ENCODE measurements at places on chromosomes 4 and X.

GRCh38 chr4:25180524-25181131, 20.4 kb upstream of the SEPSECS start:
- H3K36me3 ChIP-seq, result no peaks in the 10 kb centered on the region
- H3K27me3 ChIP-seq, result no peaks in the 10 kb centered on the region
- no peak overlapping the region for H3K27ac ChIP-seq
- no peak overlapping the region for H3K4me3 ChIP-seq
- DNase-seq, result no peak

GRCh38 chr4:175460414-175460813, 351.6 kb downstream of the GPM6A start:
- H3K27ac ChIP-seq, result no peak overlapping the region
- no peaks in the 10 kb centered on the region for H3K27me3 ChIP-seq
- H3K4me3 ChIP-seq, result no peak overlapping the region
- no peaks in the 10 kb centered on the region for H3K4me1 ChIP-seq
- H3K36me3 ChIP-seq, result no peaks in the 10 kb centered on the region

- H3K4me3 ChIP-seq, result no peak overlapping the region
- no peaks in the 10 kb centered on the region for H3K27me3 ChIP-seq
- peaks cover 16% of the 10 kb centered on the region for H3K36me3 ChIP-seq
- H3K27ac ChIP-seq, result no peak overlapping the region
- H3K4me1 ChIP-seq, result no peaks in the 10 kb centered on the region
- no peak for DNase-seq
Observed at GRCh38 chr4:87360338-87360935, 30.6 kb downstream of the HSD17B11 start.

DNA sequence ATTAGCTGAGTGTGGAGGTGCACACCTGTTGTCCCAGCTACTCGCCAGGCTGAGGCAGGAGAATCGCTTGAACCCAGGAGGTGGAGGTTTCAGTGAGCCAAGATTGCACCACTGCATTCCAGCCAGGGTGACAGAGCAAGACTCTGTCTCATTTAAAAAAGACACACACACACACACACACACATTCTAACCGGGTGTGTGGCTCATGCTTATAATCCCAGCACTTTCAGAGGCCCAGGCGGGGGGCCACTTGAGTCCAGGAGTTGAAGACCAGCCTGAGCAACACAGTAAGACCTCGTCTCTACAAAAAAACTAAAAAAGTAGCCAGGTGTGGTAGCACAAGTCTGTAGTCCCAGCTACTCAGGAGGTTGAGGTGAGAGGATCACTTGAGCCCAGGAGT, 152.3 kb downstream of the LRBA start:
- no peaks in the 10 kb centered on the region for H3K36me3 ChIP-seq
- no peak overlapping the region for H3K27ac ChIP-seq
- H3K4me1 ChIP-seq, result no peaks in the 10 kb centered on the region
- H3K27me3 ChIP-seq, result no peaks in the 10 kb centered on the region

- no peak overlapping the region for H3K27ac ChIP-seq
- no peaks in the 10 kb centered on the region for H3K27me3 ChIP-seq
- no peak overlapping the region for H3K4me3 ChIP-seq
- DNase-seq, result no peak
- no peaks in the 10 kb centered on the region for H3K4me1 ChIP-seq
Observed at GRCh38 chr4:110902500-110902899, 279.6 kb upstream of the PITX2 start.

All from tibial nerve (tissue), 4 donors.